Stimulated activated CD8-positive, alpha-beta memory T cell treated with anti-CD3 and anti-CD28 coated beads, Interleukin-12 subunit alpha, Interleukin-12 subunit beta, amount 100 ng/mL, for 4 hours (primary cell): ENCODE measurements at places on chromosomes 3 and 15.

DNA sequence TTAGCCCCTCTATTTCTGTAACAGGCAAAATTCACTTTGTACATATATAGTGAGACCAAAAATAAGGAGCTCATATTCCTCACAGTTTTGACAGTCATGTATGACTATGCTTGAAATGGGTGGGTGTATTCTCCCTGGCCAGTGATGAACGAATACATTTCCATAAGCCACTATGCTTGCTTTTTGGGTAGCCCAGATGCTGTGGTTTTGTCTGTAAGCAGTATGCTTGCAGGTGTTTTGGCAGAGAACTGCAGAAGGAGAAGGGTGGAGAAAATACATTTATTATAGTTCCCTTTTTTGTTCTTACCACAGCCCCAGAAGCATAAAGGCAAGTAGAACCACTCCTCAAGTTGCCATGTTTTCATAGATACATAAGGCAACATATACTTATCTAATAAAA is 131.2 kb downstream of the RBMS3 start:
- DNase-seq, result no peak

- no peak for DNase-seq
These were observed 5.8 kb upstream of the GLCE start for GRCh38 chr15:69154684-69155083.

DNA sequence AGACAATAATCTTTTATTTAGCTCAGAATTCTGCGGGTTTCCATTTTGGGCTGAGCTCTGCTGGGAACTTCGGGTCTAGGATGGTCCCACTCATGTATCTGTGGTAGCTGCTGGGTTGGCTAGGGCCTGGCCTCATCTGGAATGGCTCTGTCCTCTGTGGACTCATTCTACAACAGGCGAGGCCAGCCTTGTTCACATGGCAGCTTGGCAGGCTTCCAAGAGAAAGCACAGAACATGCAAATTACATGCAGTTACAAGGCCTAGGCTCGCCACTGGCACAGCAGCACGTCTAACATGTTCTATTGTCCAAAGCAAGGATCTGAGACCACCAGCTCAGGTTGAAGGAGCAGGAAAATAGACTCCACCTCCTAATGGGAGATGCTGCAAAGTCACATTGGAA is 431.4 kb downstream of the PDCD6IP start:
- no peak for DNase-seq

DNA sequence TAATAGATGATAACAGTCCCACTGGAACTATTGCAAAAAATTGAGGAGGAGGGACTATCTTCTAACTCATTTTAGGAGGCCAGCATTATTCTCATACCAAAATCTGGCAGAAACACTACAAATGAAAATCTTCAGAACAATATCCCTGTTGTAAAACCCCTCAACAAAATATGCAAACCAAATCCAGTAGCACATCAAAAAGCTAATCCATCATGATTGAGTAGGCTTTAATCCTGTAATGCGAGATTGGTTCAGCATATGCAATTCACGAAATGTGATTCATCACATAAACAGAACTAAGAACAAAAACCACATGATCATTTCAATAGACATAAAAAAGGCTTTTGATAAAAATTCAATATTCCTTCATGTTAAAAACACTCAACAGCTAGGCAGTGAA is 23.9 kb upstream of the PLSCR2 start:
- DNase-seq, result no peak

GRCh38 chr15:85318048-85318731 is 62.2 kb upstream of the AKAP13 start:
- DNase-seq, result no peak

DNA sequence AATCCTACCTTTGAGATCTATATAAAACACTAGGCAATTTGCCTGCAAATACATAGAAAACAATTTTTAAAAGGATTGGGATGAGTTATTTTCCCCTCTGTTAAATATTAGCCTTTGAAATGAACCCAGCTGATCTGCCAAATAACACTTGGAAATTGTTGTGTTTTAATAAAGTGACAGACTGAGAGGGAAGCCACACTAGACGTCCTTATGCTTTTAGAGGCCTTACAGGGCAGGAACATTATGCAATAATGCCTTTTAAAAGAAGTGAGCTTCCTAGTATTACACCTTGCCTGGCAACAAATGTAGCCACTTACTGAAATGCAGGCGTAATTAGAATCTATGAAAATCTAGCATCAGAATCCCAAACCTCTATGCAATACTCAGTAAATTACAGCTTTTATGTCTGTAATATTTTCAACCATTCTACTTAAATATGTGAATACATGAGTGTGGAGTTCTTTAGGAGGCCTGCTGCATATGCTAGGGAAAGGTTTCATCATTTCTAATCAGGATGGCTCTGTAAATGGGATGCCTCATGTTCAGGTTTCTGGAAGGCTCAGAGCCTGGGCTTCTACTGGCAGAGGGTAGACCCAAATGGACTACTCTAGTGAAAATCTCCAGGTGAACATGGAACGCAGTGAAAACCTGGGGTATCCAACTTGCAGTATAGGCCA is 20.3 kb downstream of the AGTR1 start:
- DNase-seq, result no peak

GRCh38 chr3:178186666-178187065 is 349.6 kb upstream of the KCNMB2 start:
- no peak for DNase-seq

DNA sequence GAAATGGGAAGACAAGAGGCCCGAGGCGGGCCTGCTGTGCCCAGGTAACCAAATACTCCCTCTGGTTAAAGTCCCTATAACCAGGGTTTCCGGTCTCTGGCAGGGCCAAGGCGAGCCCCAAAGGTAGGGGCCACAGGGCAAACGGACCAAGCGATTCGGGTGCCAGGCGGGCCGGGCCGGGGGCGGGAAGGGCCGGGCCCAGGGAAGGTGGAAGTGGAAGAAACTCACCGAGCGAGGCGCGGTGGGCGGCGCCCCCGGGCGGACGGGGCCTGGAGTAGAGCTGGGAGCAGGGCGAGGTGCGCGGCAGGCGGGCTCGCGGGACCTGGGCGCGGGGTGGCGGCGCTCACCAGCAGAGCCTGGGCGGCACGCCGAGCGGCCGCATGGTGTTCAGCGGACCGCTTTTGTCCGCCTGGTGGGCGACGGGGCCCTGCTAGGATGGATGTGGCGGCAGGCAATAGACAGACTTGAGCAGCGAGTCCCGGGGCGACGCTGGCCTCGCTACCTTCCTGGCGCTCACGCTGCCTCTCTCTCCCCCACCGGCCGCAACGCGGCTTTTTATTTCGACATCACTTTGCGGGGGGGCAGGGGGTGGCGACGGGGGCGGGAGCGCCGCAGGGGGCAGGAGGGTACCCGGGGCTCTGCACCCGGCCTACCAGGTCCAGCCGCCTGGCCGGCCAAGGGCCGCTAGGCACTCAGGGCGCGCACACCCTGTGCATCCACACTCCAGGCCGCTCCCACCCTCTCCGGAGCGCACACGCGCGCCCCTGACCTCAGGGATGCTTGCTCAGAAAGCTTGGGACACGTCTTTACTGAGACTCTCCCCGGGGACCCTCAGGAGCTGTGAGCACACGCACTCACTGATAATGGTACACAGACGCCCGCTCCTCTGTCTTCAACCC is at the start of gene GATA2:
TSS of gene GATA2 (minus strand) at position 531 of the 899 bp plus-strand sequence. CDS start 6,170 bp downstream, outside the sequence.
- no peak for DNase-seq

GRCh38 chr3:15279671-15280402 is 52.5 kb downstream of the SH3BP5 start:
- DNase-seq, result no peak

GRCh38 chr3:16302082-16302631 is 37.1 kb downstream of the OXNAD1 start:
- no peak for DNase-seq

DNA sequence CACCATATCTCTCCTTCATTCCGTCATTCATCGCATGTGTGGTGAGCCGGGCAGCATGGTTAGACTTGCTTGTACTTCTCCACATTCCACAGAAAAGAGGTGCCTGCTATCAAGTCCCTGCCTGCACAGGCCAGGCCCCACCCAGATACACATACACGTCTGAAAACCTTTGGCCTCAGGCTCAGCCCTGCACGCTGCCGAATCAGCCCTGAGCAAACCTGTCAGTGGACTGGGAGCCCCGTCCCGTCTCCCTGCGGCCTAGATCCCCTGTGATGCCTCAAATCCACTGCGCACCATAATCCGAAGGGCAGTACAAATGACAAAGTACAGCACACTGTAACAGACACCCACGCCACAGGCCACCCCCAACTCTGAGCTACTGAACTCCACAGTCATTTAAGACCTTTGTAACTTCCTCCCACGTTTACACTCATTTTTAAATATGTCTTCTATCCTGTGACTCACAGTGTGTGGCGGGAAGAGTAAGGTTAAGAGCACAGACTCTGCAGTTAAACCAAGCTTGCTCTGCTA is 67.1 kb downstream of the MB21D2 start:
- DNase-seq, result no peak

- DNase-seq, result no peak
These were observed 338.4 kb upstream of the ADAMTS9 start for GRCh38 chr3:65026151-65026550.

DNA sequence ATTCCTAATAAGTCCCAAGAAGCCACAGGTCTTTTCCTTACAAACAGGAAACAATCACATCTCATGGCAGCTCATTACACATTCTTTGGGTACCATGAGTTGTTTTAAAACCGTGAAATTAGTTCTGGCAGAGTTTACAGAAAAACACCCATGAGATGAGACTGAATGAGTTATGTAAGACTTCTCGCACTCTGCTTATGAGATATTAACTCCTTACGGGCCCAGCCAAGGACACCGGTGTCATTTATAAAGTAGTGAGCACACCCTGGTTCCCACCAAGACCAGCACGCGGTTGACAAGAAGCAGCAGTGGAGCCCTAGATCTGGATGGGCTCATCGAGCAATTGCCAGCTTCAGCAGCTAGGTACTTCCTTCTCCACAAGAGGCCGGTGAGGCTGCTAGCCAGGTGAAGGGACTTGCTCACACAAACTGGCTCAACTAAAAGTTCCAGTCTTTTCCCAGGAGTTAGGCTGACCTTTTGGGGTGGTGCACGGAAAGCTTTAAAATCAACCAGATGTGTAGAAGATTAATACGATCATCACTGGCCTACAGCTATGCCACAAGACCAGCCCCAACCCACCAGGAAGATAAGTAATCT is 318.6 kb upstream of the ICE2 start:
- no peak for DNase-seq

GRCh38 chr3:182364723-182365650 is 428.3 kb upstream of the ATP11B start:
- DNase-seq, result no peak
